ENCODE measurements at places on chromosomes 4 and X.

DNA sequence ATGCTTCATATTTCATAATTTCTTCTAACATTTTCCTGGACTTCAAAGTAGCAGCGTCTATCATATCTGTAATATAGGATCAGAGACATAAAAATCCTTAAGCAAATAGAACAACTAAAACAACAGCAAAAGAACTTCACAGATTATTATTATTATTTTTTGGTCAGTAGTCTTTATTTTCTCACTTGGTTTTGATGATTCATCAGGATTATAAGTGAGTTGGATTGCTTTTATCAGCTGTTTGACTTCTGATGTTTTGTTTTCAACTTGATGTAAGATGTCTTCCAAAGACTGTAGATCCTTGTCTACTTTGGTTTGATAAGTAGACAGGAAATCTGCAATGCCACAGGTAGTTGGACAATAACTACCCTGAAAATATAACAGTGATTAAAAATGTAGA lies 623 bp downstream of the FGG start:
- no peak for DNase-seq

- no peak for DNase-seq
Observed at GRCh38 chr4:118287711-118288451, 64.9 kb downstream of the PRSS12 start.

DNA sequence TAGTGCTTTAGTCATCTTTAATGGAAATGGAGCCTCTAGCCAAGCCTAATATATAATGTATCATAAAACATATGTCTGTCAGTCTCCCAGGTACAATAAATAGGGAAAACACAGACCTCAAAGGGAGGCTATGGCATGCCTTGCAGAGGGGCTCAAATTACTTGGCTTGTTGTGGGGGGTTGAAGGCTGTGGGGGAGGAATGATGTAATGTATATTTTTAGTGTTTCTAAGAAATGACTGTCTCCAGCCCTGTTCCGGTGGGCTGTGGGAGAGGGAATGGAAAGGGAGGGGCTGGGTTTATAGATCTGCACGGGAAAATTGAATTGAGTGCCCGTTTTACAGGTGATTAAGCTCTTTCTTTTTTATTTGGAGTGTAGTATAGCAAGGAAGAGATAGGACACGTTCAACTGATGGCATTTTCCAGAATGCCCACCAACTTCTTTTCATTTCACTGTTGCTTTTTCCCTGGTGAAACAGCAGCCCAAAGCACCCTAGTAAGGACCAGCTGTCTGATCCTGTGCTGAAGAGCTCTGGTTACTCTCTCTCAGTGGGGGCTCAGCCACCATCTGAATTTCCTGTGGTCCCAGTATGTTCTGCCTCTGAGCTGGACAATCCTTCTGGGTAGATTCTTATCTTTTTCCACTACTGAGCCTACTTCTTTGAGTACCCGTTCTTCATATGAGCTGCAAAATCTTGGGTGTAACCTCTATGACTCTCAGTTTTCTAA lies 220.7 kb upstream of the CASK start:
- DNase-seq, result no peak

DNA sequence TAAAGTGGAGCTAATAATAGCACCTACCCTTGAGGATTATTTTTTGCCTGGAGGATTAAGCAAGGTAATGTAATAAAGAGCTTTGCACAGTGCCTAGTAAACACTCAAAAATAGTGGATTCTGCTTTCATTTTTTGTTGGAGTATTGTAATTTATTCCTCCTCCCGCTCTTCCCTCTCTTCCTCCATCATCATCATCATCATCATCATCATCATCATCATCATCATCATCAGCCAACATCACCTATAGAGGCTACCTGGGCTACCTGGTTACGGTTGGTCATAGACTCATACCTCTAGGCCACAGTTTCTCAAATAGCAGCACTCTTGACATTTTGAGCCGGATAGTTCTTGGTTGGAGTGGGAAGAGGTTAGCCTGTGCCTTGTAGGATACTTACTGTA lies 126.9 kb upstream of the TEX13A start:
- no peak for DNase-seq

GRCh38 chr4:124530464-124531077 lies 182.0 kb downstream of the ANKRD50 start:
- no peak for DNase-seq

GRCh38 chrX:80016182-80016581 lies 1.6 kb downstream of the TBX22 start:
- no peak for DNase-seq

GRCh38 chr4:169209388-169209883 lies 61.3 kb downstream of the SH3RF1 start:
- no peak for DNase-seq

- DNase-seq, result no peak
Observed at GRCh38 chr4:150006197-150006596, 72.0 kb upstream of the DCLK2 start.

DNA sequence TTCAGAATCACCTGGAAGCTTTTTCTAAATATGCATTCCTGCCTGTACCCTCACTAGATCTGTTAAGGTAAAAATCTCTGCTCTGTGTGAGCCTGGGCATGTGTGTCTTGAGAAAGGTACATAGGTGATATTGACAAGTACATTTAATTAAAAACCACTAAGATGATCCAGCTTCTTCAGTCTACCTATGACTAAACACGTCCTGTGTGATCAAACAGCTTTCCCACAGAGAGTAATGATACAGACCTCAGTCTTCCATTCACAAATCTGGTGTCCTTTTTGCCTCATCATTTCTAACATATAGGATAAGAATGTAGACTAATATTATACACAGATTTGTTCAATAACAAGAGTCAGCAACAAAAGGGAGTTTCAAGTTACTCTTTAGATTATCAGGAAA lies 42.6 kb downstream of the GALNT7 start:
- DNase-seq, result no peak

GRCh38 chr4:39451423-39452023 lies 7.2 kb downstream of the RPL9 start:
- no peak for DNase-seq

Measured in activated T-helper 9 cell treated with anti-CD3 and anti-CD28 coated beads, Interleukin-2, amount 50 U/mL, for 16 hours (primary cell).